ENCODE measurements at places on chromosomes 11 and 22.

DNA sequence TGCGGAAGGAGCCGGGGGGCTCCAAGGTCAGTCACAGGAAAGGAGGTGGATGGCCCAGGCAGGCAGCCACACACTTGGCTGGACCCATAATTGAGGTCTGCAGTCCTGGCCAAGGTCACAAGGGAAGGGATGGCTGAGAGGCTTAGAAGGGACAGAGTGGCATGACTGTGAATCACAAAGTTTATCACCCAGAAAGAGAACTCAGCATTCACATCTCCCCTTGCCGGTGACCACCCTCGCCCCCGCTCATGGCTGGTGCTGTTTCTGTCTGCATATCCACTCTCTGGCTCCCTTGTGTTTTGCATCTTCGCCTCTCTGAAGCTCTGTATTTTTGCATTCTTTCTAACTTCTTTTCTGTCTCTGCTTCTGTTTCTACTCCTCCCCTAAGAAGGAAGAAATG is 117.5 kb downstream of the FEZ1 start:
- no peak for DNase-seq

- no peak for DNase-seq
These were observed 79.7 kb upstream of the SLC5A12 start for GRCh38 chr11:26801601-26802000.

GRCh38 chr22:30344447-30345200 is 12.1 kb downstream of the SF3A1 start:
- DNase-seq: no peak

GRCh38 chr11:129366737-129367597 is 8.7 kb upstream of the BARX2 start:
- no peak for DNase-seq

GRCh38 chr11:19816040-19816439 is 103.4 kb downstream of the NAV2 start:
- no peak for DNase-seq

DNA sequence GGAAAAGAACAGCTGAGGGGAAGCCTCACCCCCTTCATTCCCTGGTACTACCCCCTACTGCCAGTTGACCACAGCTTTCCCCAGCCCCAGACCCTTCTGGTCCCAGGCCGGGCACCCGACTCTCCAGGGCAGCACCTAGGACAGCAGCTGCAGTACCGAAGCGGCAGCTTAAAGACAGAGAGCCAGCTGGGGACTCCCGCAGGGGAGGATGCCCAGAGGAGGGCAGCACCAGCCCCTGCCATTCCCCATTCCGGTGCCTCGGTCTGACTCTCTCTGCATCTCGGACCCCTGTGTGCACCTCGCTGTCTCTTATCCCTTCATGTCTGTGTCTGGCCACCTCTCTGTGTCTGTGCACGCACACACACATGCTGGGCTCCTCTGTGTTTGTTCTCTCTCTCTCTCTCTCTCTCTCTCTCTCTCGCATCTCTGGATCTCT is 9.4 kb downstream of the IGSF9B start:
- DNase-seq: no peak

DNA sequence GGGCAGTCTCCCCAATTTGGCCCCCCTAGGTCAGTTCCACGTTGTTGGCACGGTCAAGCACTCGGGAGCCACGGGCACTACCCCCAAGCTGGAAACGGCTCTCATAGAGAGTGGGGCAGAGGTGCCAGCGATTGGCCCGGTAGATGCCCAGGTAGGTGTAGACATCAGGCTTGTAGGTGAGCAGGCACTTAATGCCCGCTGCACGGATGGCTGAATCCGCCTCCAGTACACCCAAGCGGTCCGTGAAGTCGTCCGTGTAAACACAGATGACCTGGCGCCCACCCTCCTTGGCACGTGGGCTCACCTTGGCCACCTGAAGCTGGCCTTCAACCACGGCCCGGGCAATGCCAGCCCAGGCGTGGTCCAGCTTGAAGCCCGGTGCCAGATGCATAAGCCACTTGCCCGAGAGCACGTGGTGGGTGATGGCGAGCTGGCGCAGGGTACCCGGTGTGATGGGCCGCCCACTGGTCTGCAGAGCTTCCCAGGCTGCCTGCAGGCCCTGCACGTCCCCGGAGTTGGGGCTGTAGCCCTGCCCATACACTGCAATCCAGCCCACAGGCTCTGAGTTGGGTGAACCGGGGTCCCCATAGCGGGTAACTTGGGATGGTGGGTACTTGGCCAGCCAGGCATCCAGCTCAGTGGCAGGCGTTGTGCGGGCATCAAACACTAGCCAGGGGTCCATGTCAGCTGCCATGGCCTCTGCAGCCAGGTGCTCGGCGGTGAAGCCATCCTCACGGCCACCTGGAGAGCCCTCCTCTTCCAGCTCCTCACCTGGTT is 1.2 kb downstream of the C11orf68 start:
- no peak for DNase-seq

GRCh38 chr11:73195191-73196007 is 22.7 kb upstream of the P2RY2 start:
- DNase-seq: no peak

Measured in suppressor macrophage treated with lipopolysaccharide for 4 hours (primary cell).